Renal pelvis (tissue), 12 donors: ENCODE measurements at places on chromosomes 11 and 22. TPM values are rescaled to one million over a fixed set of nuclear protein-coding genes. Genes with fewer than 3 reads are reported as not detected.
A peak's percentile ranks its signal among the peaks of the same experiment; 100 is the strongest.

DNA sequence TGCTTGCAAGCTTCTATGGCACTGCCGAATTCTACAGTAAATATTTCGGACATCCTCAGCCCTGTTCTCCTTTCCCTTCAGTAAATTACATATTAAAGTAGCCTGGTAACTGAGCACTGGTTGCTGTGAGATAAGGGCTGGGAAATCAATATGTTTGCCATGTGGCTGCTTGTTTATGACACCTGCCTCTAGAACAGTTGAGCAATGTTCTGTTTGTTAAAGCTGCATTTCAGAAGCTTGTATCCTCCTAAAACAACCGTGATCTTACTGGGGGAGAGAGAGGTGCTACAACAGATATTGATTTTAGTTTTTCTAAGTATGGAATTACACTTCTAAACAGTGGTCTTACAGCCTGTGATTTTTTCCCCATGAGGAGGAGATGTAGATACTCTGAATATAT, 39.4 kb downstream of the ZBTB16 start:
- DNase-seq = no peak

DNA sequence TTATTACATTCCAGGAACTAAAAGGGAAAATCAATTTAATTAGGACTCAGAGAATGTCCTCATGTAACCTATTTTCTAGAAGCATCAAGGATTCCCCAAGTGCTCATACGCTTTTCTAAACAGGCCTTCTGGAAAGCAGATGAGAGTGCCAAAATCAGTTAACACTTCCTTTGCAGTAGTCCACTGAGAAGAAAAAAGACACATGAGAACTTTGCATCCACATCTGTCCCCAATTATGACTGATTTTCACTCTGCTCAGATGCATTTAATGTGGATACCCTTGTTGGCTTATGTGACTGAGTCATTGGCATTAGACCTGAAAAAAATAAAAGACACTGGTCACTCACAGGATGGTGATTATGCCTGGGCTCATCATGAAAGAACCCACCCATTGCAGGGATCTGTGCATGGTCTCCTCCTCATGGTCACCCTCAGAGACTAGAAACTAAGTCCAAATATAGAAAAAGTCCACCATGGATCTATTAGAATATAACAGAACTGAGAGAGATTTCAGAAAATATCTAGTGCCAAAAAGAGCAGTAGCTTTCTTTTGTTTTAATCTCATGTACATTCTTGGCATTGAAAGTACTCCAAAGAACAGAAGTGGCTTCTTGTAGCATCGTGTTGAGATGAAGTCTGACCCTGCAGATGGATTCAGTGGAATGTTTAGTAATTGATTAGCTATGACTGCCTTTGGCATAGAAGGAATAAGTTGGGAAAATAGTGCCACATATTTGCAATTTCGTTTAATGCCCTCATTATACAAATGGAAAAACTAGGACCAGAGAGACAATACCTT, 48.8 kb upstream of the FIBIN start:
- no peak for DNase-seq

GRCh38 chr11:33488971-33489370, 211.7 kb downstream of the C11orf91 start:
- no peak for DNase-seq

DNA sequence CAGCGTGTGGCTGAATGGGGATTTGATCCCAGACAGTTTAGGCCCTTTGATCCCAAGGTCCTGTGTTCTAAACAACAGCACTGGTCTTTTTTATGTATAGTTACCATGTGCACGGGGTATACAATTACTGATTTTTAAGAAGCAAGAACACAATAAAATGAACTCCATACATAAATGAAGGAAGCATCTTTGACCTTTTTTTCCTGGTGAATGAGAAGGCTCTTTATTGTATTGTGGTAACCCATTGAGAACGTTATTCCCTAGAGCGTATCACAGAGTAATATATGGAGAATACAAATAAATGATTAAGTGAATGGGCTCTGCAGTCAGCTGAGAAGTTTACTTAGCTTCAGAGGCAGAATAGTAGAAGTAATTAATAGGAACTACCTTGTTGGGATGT, 563.6 kb downstream of the NTM start:
- no peak for DNase-seq

Gene IRAG1
- 9.5 TPM for polyA plus RNA-seq

GRCh38 chr11:1571760-1572196, 293 bp downstream of the DUSP8 start:
- no peak for DNase-seq

Gene TMEM45B
- polyA plus RNA-seq = 28.9 TPM

Gene MYO7A
- 4.0 TPM for polyA plus RNA-seq

Gene GLYATL2
- 1.9 TPM for polyA plus RNA-seq

Gene P2RY2
- polyA plus RNA-seq = 0.84 TPM

- no peak for DNase-seq
These were observed 44.3 kb upstream of the TTC12 start for GRCh38 chr11:113270080-113270479.

Gene SLC25A17
- 42.8 TPM for polyA plus RNA-seq

DNA sequence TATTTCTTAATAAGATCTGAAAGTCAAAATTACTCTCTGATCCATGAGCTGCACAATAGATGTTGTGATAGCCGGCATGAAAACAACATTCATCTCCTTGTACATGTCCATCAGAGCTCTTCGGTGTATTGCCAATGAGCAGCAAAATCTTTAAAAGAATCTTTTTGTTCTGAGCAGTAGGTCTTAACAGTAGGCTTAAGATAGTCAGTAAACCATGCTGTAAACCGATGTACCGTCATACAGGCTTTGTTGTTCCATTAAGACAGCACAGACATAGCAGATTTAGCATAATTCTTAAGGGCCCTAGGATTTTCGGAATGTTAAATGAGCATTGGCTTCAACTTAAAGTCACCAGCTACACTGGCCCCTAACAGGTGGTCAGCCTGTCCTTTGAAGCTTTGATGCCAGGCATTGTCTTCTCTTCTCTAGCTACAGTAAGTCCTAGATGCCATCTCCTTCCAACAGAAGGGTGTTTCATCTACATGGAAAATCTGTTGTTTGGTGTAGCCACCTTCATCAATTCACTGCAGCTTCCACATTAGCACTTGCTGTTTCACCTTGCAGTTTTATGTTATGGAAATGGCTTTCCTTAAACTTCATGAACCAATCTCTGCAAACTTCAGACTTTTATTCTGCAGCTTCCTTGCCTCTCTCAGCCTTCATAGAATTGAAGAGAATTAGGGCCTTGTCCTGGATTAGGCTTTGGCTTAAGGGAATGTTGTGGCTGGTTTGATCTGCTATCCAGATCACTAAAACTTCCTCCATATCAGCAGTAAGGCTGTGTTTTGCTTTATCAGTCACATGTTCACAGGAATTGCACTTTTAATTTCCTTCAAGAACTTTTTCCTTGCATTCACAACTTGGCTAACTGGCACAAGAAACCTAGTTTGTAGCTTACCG, 28.4 kb downstream of the RRP8 start:
- DNase-seq = no peak

DNA sequence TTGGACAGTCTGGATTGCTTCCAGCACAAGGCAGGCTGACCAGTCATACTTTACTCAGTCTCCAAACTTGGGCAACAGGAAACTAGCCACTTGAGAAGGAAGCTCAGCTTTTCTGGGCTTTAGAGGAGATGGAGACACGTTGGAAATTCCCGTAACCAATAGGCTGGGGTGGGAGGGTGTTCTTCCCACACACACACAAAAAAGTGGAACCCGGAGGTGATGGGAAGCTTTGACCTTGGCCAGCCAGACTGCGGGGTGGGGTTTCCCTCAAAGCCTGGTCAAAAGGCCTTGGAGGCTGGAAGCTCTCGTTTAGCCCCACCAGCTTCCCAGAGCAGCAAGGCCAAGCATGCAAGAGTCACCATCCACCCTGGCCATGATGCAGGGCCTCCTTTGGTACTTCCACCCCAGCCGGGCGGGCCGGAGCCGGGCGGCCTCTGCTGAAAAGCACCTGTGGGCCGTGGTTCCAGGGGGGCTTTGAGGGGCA, 126.2 kb downstream of the BCR start:
- DNase-seq = no peak

- DNase-seq = no peak
These were observed 4.4 kb upstream of the SYTL2 start for GRCh38 chr11:85815186-85815931.

- no peak for DNase-seq
These were observed 19.8 kb upstream of the PPP2R1B start for GRCh38 chr11:111785886-111786412.

- no peak for DNase-seq
These were observed 21.1 kb downstream of the C11orf87 start for GRCh38 chr11:109443052-109443451.

- DNase-seq = no peak
These were observed 16.5 kb downstream of the ZBTB16 start for GRCh38 chr11:114075891-114076441.

Gene LRRN4CL
- 0.68 TPM for polyA plus RNA-seq

Gene PAX6
- polyA plus RNA-seq = 0.04 TPM

Gene ZNRD2
- 72.1 TPM for polyA plus RNA-seq

DNA sequence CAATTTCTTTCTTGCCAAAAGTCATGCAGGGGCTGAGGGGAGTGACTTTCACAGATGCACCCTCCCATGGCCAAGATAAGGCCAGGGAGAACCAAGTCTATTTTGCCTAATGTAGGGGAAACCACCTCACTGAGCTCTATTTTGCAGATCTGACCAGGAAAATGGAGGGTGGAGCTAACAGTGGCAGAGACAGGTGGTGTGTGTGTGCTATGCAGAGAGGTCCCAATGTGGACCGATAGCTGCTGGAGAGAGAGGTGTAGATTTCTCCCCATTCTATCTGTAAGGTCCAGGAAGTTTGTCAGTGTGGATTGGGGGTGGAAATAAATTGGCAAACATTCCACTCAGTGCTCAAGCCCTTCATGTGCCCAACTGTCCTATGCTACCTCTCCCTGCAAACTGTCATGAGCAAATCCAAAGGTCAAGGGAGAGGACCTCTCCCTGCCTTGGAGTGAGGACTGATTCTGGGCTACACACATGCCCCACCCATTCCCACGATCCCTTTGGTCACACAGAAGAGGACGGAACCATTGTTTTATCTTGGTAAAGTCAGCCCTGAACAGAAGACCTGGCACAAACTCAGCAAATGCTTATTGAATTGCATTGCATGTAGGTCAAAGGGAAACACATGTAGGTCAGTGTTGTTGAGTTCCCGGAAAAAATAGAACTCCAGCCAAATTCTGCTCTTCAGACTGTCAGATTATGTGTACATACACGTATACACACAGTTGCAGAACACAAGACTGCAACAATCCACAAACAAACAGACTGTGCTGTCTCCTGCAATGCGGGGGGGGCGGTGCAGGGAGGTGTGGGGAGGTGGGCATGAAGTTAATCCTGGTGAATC, 65.9 kb downstream of the C11orf58 start:
- no peak for DNase-seq

GRCh38 chr11:63769714-63770455, 1.3 kb upstream of the ZFTA start:
- no peak for DNase-seq

Gene FAM118A
- polyA plus RNA-seq = 18.0 TPM

DNA sequence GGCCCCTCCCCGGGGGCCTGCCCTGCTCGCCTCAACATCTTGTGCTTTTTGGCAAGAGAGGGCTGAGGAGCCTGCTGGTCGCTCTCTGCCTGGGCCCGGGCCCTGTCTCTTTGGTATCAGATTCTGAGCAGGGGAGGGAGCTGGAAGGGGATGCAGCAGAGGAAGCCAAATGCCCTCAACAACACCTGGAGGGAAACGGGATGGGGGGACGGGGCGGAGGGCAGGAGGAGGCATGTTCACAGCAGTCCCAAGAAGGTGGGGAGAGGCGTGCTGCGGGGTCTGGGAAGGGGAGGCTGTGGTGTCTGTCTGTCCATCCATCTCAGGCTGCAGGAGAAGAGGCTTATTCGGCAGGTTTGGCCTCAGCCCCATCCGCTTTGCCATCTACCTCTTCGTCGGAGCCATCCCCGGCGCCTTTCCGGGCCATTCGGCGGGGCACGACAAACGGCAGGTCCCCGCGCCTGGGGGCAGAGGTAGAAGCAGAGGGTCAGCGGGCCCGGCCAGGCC, 29.4 kb downstream of the APOL1 start:
- no peak for DNase-seq

Gene MYO18B
- 0.20 TPM for polyA plus RNA-seq

- DNase-seq = no peak
These were observed 9.4 kb downstream of the SLCO2B1 start for GRCh38 chr11:75160220-75160757.

DNA sequence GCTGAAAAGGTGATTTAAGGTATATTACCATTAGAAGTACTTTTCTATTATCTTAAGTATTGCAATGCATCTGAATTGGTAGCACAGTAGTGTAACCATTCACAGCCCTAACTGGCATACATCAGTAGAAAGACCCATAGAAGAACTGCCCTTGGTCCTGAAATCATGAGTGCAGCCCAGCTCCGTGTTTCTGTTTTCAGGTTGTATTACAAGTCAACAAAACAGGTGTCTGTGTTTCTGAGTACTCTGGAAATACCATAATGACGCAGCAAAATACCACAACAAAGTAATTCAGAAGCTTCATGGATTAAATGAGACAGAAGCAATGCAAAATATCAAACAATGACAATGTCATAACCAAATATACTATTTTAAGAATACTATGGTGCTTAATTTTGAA, 226.3 kb downstream of the OPCML start:
- DNase-seq = peak; percentile 15

DNA sequence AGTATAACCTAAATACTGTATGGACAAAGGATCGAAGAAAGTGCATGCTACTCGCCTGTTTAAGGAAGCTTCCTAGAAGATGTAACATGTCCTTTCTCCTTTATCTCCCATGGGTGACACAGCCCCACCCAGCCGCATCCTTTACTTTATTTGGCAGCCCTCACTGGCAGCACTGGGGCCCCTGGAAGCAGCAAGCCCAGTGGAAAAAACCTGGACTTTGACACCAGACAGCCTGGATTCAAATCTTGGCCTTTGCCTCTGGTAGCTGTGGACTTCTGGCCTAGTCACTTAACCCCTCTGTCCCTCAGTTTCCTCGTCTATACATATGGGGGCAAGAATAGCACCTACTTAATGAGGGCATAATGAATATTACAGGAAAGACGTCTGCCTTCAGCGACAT, 67.1 kb downstream of the MYEOV start:
- no peak for DNase-seq

DNA sequence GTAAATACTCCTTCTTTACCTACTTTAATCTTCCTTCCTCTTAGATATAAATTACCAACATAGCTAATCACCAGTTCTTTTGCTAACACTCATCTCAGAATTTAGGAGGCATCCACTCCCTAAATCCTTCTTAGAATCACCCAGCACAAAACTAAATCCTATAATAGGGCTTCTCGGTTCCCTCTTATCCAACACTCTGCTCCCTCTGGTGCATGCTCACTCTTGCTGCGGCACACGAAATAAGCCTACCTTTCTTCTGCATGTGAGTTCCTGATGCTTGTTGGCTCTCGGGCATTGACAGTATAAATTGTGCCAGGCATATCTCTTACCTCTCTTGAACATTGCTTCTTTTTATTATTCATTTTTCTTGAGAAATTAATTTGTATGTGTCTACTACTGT, 61.0 kb downstream of the OR5AK2 start:
- no peak for DNase-seq
